Right atrium auricular region (tissue), 2 donors: ENCODE measurements at places on chromosomes 7 and 10. TPM values are rescaled to one million over a fixed set of nuclear protein-coding genes. Genes with fewer than 3 reads are reported as not detected.

DNA sequence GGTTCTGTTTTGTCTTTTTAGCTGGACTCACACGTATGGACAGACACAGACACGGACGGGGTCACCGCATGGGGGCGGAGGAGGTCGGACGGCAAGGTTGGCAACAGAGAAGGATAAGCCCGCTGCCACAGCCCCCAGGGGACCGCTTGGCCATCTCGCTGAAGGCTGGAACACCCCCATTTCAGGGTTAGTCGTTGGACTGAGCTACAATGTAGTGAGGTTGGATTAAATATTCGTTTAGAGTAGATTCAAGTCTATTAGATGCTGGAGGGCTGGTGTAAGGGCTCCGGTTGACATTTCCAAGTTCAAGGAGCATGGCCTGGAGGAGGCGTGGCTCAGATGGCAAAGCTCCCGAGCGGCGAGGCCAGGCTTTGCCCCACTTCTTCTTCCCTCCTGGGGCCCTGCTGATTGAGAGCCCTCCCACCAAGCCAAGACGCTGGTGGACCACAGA is 35.2 kb downstream of the PPIF start:
- no peak overlapping the region for H3K4me3 ChIP-seq
- H3K4me1 ChIP-seq: no peaks in the 10 kb centered on the region
- no peaks in the 10 kb centered on the region for H3K27me3 ChIP-seq

DNA sequence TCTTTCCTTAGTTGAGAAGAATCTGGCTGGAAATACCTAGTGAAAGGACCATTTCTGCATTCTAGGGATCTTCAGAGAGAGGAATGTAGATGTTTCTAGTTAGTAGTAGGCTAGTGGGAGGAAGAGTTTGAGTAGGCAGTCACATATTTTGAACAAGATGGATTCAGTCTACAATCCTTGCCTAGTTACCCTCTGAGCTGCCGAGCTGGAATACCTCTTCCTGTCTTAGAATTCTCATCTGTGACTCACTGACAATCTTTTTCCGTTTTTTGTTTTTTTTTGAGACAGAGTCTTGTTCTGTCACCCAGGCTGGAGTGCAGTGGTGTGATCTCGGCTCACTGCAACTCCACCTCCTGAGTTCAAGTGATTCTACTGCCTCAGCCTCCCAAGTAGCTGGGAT is 30.7 kb upstream of the PLPP4 start:
- no peaks in the 10 kb centered on the region for H3K4me1 ChIP-seq
- H3K36me3 ChIP-seq: no peaks in the 10 kb centered on the region
- no peak for DNase-seq
- H3K4me3 ChIP-seq: no peak overlapping the region
- H3K27ac ChIP-seq: no peak overlapping the region

GRCh38 chr10:34175121-34175520 is 640.0 kb downstream of the PARD3 start:
- H3K36me3 ChIP-seq: no peaks in the 10 kb centered on the region
- no peak overlapping the region for H3K27ac ChIP-seq
- no peaks in the 10 kb centered on the region for H3K27me3 ChIP-seq
- no peaks in the 10 kb centered on the region for H3K4me1 ChIP-seq
- DNase-seq: no peak

GRCh38 chr7:114864278-114864677 is 57.6 kb upstream of the MDFIC start:
- no peaks in the 10 kb centered on the region for H3K36me3 ChIP-seq
- H3K27me3 ChIP-seq: no peaks in the 10 kb centered on the region
- H3K27ac ChIP-seq: no peak overlapping the region
- H3K4me1 ChIP-seq: no peaks in the 10 kb centered on the region
- H3K4me3 ChIP-seq: no peak overlapping the region

DNA sequence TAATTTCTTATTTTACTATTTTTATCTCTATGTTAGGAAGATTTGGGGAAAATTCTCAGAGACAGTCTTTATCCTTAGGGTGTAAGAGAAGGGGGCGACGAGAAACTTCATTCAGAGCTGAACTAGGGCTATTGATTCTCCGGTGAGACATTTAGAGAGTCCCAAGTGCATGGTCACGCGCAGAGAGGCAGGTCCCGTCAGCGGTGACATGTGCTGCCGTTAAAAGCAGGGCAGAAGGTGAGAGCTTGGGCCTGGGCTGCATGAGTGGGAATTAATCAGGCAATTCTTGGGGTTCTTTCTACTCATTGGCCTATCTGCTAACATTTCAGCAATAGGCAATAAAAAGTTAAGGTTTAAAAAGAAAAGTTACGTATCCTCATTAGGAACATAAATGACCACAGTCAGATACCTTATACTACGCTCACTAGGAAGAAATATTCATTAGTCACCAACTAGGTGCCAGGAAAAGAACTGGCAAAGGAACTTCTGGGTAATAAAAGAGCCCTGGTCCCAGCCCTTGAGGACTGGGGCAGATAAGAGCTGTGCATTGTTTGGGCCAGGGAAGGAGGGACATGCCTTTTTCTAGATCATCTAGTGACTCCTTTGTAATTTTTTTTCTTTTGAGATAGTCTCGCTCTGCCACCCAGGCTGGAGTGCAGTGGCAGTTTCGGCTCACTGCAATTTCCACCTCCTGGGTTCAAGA is 21.2 kb downstream of the PRKCQ start:
- no peak for DNase-seq
- H3K27me3 ChIP-seq: no peaks in the 10 kb centered on the region
- H3K4me3 ChIP-seq: no peak overlapping the region
- no peaks in the 10 kb centered on the region for H3K36me3 ChIP-seq
- no peak overlapping the region for H3K27ac ChIP-seq
- H3K4me1 ChIP-seq: no peaks in the 10 kb centered on the region

DNA sequence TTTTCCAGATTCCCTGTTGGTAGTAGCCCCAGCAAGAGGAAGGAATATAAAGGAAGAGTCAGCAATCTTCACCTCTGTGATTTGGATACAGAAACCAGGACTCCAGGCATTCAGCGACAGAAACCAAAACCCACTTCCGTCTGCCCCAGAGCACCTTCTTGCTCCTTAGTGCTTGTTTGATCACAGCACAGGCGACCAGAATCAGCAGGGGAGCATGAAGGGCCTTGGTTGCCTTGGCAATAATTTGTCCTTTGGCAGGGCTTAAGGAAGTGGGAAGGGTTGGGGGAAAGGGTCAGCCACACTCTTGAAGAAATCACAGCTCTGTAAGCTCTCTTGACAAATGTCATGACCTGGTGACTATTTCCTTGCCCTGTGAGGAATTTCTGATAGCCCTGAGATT is 379.6 kb downstream of the OTUD1 start:
- no peak overlapping the region for H3K4me3 ChIP-seq
- no peak for DNase-seq
- H3K27me3 ChIP-seq: no peaks in the 10 kb centered on the region
- no peaks in the 10 kb centered on the region for H3K4me1 ChIP-seq
- no peak overlapping the region for H3K27ac ChIP-seq

GRCh38 chr10:61883371-61884025 is 18.0 kb upstream of the ARID5B start:
- DNase-seq: no peak
- H3K27ac ChIP-seq: no peak overlapping the region
- H3K27me3 ChIP-seq: no peaks in the 10 kb centered on the region

- DNase-seq: no peak
- H3K27me3 ChIP-seq: no peaks in the 10 kb centered on the region
- peaks cover 46% of the 10 kb centered on the region for H3K36me3 ChIP-seq
- H3K4me1 ChIP-seq: peaks cover 2% of the 10 kb centered on the region
Measured at GRCh38 chr7:134789967-134790685, 10.7 kb downstream of the CALD1 start.

DNA sequence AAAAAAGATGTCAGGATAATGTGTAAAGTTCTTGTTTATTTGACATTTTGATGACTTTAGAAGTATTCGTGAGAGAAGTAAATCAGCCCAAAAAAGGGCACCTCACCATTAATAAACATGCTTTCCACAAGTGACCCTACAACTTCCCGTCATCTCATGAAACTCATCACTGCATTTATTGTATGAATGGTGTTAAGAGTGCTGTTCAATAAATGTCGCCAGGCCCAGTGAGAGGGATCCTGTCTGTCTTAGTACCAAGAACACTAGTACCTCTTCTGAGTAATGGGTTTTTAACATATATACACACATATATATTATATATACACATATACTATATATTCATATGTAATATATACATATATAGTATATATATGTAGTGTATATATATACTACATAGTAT is 61.9 kb downstream of the TMEM26 start:
- DNase-seq: no peak
- no peak overlapping the region for H3K4me3 ChIP-seq
- H3K36me3 ChIP-seq: no peaks in the 10 kb centered on the region
- H3K27ac ChIP-seq: no peak overlapping the region
- no peaks in the 10 kb centered on the region for H3K27me3 ChIP-seq

The CNTNAP2 gene
- 1.1 TPM for total RNA-seq
